ENCODE measurements at places on chromosomes 4 and X.

GRCh38 chr4:183504930-183505610 lies at the start of gene ING2:
Gene ING2 (plus strand): TSS chr4:183505058. CDS start chr4:183505196, 138 bp downstream.
- DNase-seq, result no peak

DNA sequence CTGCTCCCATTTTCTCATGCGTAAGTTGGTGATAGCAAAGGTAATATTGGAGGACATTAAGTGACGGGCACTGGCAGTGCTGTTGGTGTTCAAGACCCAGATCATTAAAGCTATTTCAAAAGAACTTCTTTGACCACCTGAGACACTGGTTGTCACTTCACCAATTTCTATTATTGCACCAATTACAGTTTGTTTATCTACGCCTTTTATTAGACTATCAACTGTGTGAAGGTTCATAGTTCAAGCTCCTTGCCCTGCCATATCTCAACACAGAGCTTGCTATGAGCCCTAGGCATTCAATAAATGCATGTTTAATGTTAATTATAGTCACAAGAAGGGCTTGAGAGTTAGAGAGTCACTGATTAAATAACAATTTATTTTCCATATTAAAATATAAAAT lies 778.7 kb upstream of the HS3ST1 start:
- no peak for DNase-seq

DNA sequence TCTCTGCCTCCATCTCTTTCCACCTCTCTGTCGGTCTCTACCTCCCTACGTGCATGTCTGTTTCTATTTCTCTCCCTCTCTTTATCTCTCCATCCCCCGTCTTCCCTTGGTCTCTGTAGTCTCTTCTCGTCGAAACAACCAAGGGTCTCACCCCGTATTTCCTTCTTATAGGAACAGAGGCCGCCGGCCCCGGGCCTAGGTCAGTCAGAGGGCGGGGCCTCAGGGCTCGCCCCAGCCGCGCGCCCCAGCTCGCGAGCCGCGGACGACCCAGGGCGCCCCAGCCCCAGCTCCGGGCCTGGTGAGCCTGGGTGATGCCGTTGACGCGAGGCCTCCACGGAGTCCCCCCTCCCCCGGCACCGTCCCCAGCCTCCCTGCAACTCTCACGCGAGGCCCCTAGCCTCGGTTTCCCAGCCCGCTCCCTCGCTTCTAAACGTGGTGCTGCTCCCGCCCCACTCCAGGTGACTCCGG lies 6.6 kb downstream of the TIMM17B start:
- DNase-seq, result no peak

DNA sequence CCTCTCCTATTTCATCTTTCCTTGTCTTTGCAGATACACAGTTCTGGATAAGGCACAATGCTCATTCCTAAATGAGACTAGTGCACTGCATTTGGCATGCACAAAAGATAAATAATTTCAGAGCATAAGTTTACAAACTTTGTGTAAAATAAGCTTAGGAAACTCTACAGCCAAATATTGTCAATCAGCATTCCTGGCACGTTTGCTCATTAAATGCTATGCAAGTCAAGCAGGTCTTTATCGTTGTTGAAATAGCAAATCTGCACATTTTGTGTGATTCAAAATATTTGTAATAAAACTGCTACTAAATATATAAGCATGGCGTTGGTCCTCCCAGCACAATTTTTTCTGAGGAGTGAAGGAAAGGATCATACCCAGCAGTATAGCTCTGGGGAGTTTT lies 322.1 kb upstream of the NOCT start:
- no peak for DNase-seq

DNA sequence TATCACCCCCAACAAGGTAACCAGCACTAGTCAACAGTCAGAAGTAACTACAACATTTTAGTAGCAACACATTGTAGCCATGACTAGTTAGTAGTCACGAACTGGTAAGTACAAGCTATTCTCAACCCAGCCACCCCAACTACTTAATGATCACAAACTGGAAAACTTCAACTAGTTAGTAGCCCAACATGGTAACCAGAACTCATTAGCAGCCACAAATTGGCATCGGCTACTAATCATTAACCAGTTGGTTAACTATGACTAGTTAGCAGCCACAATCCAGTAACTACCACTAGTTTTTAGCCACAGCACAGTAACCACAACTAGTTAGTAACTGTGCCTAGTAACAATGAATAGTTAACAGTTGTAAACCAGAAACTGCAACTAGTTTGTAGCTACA lies 385.1 kb upstream of the CXorf51B start:
- DNase-seq, result no peak

DNA sequence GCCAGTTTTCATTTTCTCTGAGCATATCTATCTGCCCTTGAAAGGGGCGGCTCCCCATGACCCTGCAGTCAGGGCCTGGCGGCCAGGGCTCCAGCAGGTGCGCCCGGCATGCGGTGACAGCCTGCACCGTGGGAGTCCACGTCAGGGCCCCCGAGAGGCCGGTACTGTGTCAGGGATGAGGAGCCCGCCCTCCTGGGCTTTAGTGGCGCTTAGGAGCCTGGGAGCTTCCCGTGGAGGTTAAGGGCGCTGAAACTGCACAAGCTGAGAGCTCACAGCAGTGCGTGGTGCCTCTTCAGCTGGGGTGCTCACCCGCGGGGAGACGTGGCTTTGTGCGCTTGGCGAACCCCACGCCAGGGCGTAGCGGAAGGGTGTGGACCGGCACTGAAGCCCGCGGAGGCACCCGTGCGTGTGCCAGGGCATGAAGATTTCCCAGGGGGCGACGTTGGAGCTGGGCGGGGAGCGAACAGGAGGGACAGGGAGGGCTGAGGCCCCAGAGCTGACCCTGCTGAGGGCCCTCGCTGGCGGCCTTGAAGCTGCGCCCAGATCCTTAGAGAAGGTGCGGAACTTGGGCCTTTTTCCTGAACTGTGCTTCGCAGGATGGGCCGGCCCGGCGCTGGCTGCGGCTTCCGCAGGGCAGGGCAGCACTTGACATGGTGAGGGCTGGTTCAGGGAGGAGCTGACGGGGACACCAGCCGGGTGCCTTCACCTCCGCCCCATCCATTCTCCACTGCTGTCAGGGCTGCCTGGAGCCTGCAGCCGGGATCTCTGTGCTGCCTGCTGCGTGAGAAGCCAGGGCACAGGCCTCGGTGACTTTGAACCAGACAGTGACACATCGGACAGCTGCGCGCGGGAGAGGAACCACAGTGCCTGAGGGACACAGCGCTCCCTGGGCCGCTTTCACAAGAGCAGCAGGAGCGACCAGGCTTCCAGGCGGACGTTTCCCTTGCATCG lies 32.9 kb downstream of the HTT-AS start:
- DNase-seq, result peak; percentile 55

GRCh38 chr4:104128031-104128849 lies 366.5 kb downstream of the CXXC4 start:
- no peak for DNase-seq

DNA sequence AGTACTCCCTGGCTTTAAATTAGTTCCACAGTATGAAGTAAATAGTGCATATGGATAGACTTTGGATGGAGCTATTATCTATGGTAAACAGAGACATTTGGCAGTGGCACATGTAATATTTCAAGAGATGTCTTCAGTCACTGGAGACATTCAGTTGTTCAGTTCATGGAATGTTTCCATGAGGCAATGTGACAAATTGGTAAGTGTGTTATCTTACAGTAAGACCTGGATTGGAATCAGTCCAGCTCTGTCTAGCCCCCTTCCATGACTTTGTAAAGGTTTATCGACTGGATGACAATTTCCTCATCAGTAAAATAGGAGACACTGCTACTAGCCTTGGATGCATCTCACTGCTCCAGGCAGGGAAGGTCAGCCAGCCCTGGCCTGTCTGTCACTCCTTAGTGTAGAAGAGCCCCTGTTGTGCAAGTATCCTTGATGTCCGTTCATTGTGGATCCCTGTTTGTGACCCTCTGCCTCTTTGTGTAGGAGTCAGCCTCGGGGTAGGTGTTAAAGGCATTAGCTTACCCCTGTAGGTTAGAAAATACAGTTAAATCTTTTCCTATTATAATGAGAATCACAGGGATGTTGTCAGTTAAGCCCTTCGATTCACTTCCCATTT lies 335.9 kb downstream of the ANK2 start:
- DNase-seq, result no peak

DNA sequence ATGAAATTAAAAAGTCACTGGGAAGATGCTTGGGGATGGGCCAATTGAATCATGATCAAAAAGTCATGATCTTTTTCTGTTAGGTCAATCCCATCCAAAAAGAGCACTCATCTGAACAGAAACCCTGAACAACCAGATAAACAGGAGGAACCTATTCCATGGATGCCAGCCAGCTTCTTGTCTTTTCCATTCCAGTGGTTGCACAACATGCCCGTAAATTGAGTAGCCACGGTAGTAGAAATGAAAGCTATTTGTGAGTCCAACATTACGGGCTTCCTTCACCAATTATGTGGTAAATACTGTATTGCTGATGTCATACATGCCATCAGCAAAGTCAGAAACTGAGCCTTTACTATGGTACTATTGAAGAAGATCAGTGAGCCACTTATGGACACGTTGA lies 982.4 kb upstream of the HS3ST1 start:
- DNase-seq, result no peak

GRCh38 chr4:87868522-87868921 lies 35.8 kb downstream of the MEPE start:
- DNase-seq, result no peak

GRCh38 chr4:151690164-151690870 lies 70.5 kb downstream of the GATB start:
- DNase-seq, result no peak

GRCh38 chr4:142614621-142615323 lies 231.3 kb downstream of the INPP4B start:
- DNase-seq, result no peak

DNA sequence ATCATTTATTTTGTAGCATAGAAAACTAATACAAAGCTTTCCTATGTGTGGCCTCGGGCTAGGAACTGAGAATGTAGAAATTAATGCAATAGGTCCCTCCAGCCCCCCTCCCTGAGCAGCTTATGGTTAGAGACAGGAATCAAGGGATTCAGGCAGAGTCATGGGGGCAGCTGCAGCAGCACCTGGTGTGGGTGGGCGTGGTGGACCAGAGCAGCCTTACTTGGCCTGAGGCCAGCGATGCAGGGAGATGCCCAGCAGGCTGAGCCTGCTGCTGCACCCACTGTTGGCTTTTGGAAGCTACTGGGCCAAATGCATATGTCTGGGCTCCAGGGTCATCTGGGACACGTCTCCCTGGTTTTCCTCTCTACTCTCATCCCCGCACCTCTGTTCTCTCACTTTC lies 74.0 kb downstream of the STK32B start:
- DNase-seq, result no peak

GRCh38 chr4:127501103-127501502 lies 131.7 kb upstream of the INTU start:
- no peak for DNase-seq

DNA sequence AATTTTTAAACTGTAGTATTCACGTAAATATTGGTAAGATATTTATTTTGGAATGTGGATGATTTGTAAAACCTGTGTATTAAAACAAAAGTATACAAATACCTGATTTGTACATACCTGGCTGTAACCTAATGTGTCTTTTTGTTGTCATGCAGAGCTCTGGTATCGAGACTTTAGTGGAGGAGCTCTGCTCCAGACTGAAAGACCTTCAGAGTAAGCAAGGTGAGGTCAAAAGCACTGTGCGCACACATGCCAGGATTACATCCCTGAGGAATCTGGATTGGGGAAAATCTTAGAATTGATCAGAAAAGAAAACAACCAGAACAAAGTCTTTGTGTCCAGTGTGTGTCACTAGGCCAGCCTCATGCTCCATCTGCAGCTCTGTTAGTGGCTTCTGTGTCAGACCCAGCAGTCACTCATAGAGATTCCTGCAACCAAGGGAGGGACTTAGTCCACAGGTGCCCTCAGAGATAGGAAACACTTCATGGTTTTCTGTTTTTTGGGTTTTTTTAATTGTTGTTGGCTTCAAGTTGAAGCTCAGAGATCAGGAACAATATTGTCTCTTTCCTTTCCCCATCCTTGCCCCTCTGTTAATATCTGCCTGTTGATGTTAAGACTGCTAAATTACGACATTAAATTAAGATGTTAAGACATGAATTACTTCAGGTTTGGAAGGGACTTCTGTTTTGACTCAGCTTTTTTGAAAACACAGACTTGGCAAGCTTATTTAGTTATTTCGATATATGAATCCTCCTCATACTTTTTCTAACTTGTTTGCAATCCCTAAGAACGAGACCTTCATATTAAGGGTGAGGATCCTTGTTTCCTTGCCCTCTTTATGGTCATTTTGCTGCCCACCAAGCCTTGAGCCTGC lies 52.4 kb upstream of the TBC1D14 start:
- no peak for DNase-seq

- DNase-seq, result no peak
These were observed 25.3 kb upstream of the CYBB start for GRCh38 chrX:37754516-37754915.

GRCh38 chr4:182874304-182874751 lies 42.9 kb downstream of the DCTD start:
- DNase-seq, result no peak

GRCh38 chr4:6500481-6501140 lies 28.2 kb upstream of the PPP2R2C start:
- DNase-seq, result no peak

- DNase-seq, result no peak
These were observed 633.0 kb upstream of the FAM241A start for GRCh38 chr4:111512081-111512783.

- no peak for DNase-seq
These were observed 156.8 kb downstream of the GRXCR1 start for GRCh38 chr4:43049326-43049725.

DNA sequence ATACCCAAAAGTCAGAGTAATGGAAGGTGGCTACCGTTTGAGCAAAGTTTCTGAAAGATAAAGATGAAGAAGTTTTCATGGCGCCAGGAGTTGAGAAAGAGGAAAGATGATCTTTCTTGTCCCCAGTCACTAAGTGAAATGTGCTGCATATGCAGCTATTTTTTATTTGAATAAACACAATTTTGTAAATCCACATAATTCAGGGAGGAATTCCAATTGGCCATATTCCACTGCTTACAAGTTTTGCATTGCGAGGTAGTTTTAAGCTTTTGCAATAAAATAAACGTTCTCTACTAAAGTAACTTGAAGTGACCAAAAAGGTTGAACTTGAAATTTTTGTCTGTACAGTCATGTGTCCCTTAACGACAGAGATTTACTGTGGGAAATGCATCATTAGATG lies 139.3 kb upstream of the VCX2 start:
- DNase-seq, result no peak

GRCh38 chr4:184102488-184102887 lies 115.2 kb downstream of the ENPP6 start:
- DNase-seq, result no peak

- DNase-seq, result no peak
These were observed 134.9 kb upstream of the VEGFC start for GRCh38 chr4:176927664-176928063.
